H1 (cell line): ENCODE measurements at places on chromosomes 6 and 20. TPM values are rescaled to one million over a fixed set of nuclear protein-coding genes. Genes with fewer than 3 reads are reported as not detected.
A peak's percentile ranks its signal among the peaks of the same experiment; 100 is the strongest.

The C20orf173 gene
- not detected in 2 replicates for total RNA-seq

The ANKRD6 gene
- 11.0 and 12.8 TPM in 2 replicates for total RNA-seq

GRCh38 chr6:112571488-112572270 is 224.5 kb downstream of the RFPL4B start:
- H3K27ac ChIP-seq, result no peak overlapping the region
- H3K27me3 ChIP-seq, result no peaks in the 10 kb centered on the region
- no peaks in the 10 kb centered on the region for H3K36me3 ChIP-seq
- H3K4me1 ChIP-seq, result no peaks in the 10 kb centered on the region
- no peak for DNase-seq

DNA sequence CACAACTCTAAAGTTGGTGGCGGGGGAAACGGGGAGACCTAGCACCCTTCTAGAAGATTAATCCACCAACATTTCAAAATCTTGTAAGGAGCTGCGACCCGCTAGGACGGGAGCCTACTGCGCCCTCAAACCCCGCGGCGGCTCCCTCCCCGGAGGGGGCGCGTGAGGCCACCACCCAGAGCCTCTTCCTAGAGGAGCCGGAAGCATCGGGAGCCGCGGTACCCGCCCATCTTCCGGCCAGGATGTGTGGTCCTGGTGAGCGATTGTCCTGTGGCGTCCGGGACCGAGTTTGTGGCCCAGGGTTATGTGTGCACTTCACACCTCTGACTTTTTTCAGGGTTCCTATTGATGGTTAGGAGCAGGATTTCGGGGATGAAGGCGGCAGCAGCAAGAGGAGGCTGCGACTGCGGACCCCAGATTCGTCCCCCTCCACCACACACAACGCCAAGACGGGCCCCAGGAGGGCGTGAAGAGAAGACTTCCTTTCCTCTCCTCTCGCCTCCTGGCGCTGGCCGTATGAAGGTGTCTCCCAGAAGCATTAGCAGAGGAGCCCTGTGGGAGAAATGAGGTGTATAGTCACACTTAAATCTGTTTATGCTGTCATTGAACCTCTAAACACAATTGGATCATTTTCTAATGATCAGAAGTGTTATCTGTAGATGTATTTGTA is 10.7 kb downstream of the ZNF165 start:
- H3K36me3 ChIP-seq, result peaks cover 10% of the 10 kb centered on the region; the same call in 1 of the 2 replicates
- H3K4me3 ChIP-seq, result no peak overlapping the region
- no peaks in the 10 kb centered on the region for H3K27me3 ChIP-seq
- DNase-seq, result no peak

DNA sequence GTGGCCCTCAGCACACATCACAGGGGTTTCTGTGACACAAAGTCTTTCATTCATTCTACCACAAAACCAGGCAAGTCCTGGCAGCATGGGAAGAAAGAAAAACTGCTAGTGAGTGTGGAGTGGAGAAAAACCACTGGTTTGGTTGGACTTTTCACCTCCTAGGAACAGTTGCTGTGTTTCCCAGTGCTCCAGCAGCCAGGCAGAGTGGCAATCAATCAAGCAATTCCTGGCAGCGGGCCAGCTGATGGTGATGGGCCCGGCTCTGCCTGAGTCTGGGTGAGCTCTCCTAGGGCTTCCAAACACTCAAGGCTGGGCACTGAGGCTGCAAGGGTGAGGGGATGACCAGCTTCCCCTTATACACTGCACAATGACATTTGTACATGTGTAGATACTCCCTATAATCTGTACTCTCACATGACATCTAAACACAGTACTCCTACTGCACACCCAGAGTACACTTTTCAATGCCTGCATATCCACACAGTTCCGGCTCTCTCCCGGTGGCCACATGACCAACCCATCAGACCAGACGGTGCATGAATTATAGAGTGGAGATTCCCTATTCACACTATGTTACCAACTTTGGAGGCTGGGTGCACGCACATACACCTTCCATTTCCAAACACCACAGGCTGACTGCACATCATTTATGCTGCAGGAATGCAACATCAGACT is 156.6 kb downstream of the UNC5CL start:
- no peak overlapping the region for H3K4me3 ChIP-seq
- no peak for DNase-seq
- H3K4me1 ChIP-seq, result no peaks in the 10 kb centered on the region
- H3K27me3 ChIP-seq, result no peaks in the 10 kb centered on the region; the same call in 1 of the 2 replicates

GRCh38 chr6:76770281-76770680 is 693.0 kb downstream of the HTR1B start:
- no peaks in the 10 kb centered on the region for H3K4me1 ChIP-seq
- H3K4me3 ChIP-seq, result no peak overlapping the region
- no peaks in the 10 kb centered on the region for H3K36me3 ChIP-seq
- DNase-seq, result no peak
- H3K27ac ChIP-seq, result no peak overlapping the region

DNA sequence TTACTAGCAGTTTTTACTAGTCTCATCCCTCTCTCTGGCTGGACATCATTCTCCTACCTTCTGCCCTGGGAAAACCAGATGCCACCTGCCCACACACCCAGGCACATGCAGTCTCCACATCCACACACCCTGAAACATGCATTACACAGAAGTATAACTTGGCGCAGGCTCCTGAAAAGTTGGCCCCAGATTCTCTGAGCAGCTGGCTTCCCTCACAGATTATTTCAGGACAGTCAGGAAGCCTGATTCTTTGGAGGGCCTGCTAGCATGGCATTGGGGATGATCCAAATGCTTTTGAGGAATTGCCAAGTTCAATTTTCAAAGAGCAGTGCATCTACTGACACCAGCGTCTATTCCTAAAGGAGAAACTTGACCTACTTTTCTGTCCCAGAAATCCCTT is 27.8 kb upstream of the KIF16B start:
- H3K27ac ChIP-seq, result no peak overlapping the region
- no peaks in the 10 kb centered on the region for H3K27me3 ChIP-seq
- H3K4me3 ChIP-seq, result no peak overlapping the region
- H3K4me1 ChIP-seq, result no peaks in the 10 kb centered on the region

GRCh38 chr20:19486446-19486845 is 271.6 kb upstream of the RIN2 start:
- no peaks in the 10 kb centered on the region for H3K4me1 ChIP-seq
- no peak for DNase-seq
- H3K27me3 ChIP-seq, result no peaks in the 10 kb centered on the region; the same call in 1 of the 2 replicates
- H3K27ac ChIP-seq, result no peak overlapping the region
- no peaks in the 10 kb centered on the region for H3K36me3 ChIP-seq

GRCh38 chr20:49187330-49187850 is 744 bp downstream of the STAU1 start:
- no peaks in the 10 kb centered on the region for H3K36me3 ChIP-seq
- peak overlapping the region; percentile 4 for H3K27ac ChIP-seq
- H3K27me3 ChIP-seq, result no peaks in the 10 kb centered on the region
- H3K4me1 ChIP-seq, result no peaks in the 10 kb centered on the region; the same call in 1 of the 2 replicates

DNA sequence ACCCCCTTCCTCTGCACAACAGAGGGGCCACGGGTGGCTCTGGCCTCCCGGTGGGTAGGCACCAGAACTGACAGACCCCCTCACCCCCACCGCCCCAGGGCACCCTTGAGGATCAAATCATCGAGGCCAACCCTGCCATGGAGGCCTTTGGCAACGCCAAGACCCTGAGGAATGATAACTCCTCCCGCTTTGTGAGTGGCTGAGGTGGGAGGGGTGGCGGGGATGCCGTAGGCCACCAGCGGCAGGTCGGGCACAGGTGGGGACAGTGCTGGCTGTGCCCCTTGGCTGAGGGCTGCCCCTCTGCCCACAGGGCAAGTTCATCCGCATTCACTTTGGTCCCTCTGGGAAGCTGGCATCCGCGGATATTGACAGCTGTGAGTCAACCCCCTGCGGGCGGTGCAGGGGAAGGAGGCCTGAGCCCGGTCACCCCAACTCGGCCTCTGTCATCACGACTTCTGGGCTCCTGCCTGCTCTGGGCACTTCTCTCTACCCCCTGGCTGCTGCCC is 29.1 kb downstream of the MYH7B start:
- no peak for DNase-seq
- H3K27me3 ChIP-seq, result peaks cover 5% of the 10 kb centered on the region; the same call in 1 of the 2 replicates
- H3K27ac ChIP-seq, result no peak overlapping the region
- no peak overlapping the region for H3K4me3 ChIP-seq

GRCh38 chr20:37821696-37822095 is 81.2 kb upstream of the VSTM2L start:
- H3K4me1 ChIP-seq, result peaks cover 2% of the 10 kb centered on the region; the same call in 1 of the 2 replicates
- no peak for DNase-seq
- H3K4me3 ChIP-seq, result no peak overlapping the region
- H3K27me3 ChIP-seq, result no peaks in the 10 kb centered on the region
- H3K27ac ChIP-seq, result no peak overlapping the region
- no peaks in the 10 kb centered on the region for H3K36me3 ChIP-seq
